ENCODE measurements at places on chromosomes 2 and 18.

- no peak overlapping the region for H3K27ac ChIP-seq
- no peak overlapping the region for H3K4me3 ChIP-seq
- H3K27me3 ChIP-seq = no peaks in the 10 kb centered on the region
These were observed 398.4 kb upstream of the CHST9 start for GRCh38 chr18:27583466-27583865.

- no peaks in the 10 kb centered on the region for H3K36me3 ChIP-seq
- peaks cover 10% of the 10 kb centered on the region for H3K4me1 ChIP-seq
- no peak overlapping the region for H3K27ac ChIP-seq
- no peak overlapping the region for H3K4me3 ChIP-seq
- H3K27me3 ChIP-seq = no peaks in the 10 kb centered on the region
These were observed 21.6 kb upstream of the SLC35G4 start for GRCh38 chr18:11587846-11588245.

DNA sequence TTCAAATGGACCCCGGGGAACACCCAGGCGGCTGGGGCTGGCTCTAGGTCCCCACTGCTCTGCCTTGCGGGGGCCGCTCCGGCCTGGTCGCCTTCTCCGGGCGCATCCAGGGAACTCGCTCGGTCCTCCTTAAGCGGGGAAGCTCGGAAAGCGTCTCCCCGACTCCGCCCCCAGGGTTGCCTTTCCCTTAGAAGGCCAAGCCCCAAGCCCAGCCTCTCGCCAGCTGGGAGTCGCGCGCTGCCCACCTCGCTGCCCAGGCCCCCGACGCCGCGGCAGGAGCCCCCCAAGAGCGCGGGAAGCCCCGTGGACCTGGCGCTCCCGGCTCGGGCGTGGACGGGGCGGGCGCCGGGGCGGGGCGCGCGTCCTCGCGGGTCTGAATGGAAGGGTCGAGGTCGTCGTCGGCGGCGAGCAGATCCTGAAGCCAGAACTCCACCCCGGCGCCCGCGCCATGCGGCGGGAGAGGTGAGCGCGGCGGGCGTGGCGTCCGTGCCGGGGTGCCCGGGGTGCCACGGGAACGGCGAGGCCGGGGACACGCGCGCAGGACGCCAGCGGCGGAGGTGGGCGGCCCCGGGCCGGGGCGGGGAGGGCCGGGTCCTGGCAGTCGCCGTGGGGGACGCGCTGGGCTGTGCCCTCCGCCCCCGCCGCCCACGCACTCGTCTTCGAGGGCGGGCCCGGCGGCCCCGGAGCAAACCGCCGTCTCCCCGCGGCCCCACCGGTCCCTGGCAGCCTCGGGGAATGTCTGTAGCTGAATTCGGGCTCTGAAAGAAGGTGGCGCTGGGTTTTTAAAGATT is at the start of gene BOK:
Gene BOK (plus strand): TSS at position 214 of the 791 bp plus-strand sequence. CDS start 739 bp downstream, outside the sequence.
- no peaks in the 10 kb centered on the region for H3K36me3 ChIP-seq
- no peak within 1 kb of the TSS for H3K27ac ChIP-seq
- peaks cover 4% of the 10 kb centered on the region for H3K27me3 ChIP-seq
- H3K4me1 ChIP-seq = no peaks in the 10 kb centered on the region
- no peak within 1 kb of the TSS for H3K4me3 ChIP-seq

DNA sequence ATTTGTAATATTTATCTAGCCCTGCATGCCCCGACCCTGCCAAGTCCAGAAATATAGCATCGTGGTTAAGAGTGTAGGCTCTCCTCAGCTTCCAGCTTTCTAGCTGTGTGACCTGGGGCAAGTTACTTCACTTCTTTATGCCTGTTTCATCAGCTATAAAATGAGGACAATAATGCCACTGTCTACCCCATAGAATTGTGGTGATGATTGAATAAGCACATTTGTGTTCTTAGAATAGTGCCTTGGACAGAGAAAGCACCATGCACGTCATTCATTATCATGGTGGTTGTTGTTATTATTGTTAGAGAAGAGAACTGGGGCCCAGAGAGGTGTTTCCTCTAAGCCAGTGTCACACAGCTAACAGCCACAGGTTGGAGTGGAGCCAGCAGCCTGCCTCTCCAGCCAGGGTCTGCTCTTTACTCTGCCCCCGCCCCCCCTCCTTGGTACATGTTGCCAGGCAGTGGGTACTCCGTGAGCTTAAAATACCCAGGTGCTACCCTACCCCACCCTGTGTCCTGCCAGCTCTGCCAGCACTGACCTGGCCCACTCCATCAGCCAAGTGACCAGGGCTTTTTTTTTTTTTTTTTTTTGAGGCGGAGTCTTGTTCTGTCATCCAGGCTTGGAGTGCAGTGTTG is 202.1 kb downstream of the CTIF start:
- H3K27me3 ChIP-seq = no peaks in the 10 kb centered on the region
- DNase-seq = no peak
- no peak overlapping the region for H3K27ac ChIP-seq
- no peak overlapping the region for H3K4me3 ChIP-seq
- H3K4me1 ChIP-seq = no peaks in the 10 kb centered on the region

DNA sequence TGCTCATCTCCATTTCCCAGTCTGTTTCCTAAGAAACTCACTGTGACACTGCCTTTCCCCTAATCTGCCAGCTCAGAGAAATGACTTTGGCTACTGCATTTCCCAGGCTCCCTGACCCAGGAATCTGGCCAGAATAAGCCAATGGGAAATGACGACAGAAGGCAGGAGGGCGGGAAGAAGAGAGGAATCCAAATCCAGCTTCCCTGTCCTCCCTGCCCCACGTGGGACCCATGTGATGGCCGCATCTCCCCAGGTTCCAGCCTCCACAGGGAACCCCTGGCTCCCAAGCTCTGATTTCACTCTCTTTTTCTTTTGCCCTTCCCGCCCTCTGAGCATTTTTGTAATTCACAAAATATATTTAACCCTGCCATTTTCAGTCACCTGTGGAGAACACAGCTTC is 37.8 kb upstream of the RAB12 start:
- no peak overlapping the region for H3K27ac ChIP-seq
- DNase-seq = no peak
- H3K36me3 ChIP-seq = no peaks in the 10 kb centered on the region
- H3K4me3 ChIP-seq = no peak overlapping the region
- no peaks in the 10 kb centered on the region for H3K27me3 ChIP-seq
- H3K4me1 ChIP-seq = no peaks in the 10 kb centered on the region

- DNase-seq = no peak
- H3K4me3 ChIP-seq = no peak overlapping the region
- no peak overlapping the region for H3K27ac ChIP-seq
- H3K27me3 ChIP-seq = peaks cover 17% of the 10 kb centered on the region
- H3K4me1 ChIP-seq = peaks cover 11% of the 10 kb centered on the region
These were observed 46.5 kb downstream of the KCNIP3 start for GRCh38 chr2:95343429-95344214.
